ENCODE measurements at places on chromosomes 6 and 20.

- peak; percentile 68 for DNase-seq
Measured at GRCh38 chr6:6007366-6008088, 802 bp upstream of the NRN1 start.

DNA sequence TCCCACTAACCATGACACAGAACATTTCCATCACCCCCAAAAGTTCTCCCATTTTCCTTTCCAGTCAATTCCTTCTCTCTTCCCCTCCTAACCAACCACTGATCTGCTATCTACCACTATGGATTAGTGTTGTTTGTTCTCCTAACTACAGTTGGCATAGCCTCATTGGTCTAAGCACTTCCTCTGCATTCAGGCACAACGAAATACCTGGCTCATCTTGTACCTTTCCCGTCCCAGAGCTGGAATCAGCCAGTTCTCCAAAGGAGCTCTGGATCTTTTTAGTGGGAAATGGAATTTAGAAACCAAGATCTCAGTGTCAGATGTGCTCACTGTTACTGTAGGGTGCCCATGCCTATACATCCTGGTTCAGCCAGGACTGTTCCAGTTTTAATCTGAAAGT, 4.0 kb upstream of the WTAP start:
- DNase-seq = no peak

GRCh38 chr6:12961761-12962160, 245.2 kb downstream of the PHACTR1 start:
- no peak for DNase-seq

DNA sequence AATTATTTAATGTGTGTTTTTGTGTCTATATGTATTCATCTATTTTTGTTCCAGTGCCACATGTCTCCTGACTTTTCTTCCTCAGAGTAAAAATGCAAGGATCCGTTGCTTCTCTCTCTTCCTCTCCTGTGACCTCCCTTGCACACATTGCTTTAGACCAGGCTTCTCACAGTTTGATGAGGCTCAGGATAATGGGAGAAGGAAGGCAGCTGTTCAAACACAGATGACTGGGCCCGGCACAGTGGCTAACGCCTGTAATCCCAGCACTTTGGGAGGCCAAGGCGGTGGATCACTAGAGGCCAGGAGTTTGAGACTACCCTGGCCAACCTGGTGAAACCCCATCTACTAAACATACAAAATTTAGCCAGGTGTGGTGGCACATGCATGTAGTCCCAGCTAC, 241.9 kb downstream of the SAMD5 start:
- DNase-seq = no peak

All from dorsolateral prefrontal cortex (tissue), 122 donors.